GM12878 (cell line): ENCODE measurements at places on chromosomes 16 and 17. TPM values are rescaled to one million over a fixed set of nuclear protein-coding genes. Genes with fewer than 3 reads are reported as not detected.
A peak's percentile ranks its signal among the peaks of the same experiment; 100 is the strongest.

SP6 gene
- total RNA-seq, result 0.05 TPM in 1 of 2 replicates, not detected in the other

ZPBP2 gene
- 0.67 and 0.77 TPM in 2 replicates for total RNA-seq

RUSF1 gene
- total RNA-seq, result 43.6 and 46.3 TPM in 2 replicates

HS3ST6 gene
- total RNA-seq, result not detected in 2 replicates

ASIC2 gene
- not detected in 2 replicates for total RNA-seq

NEUROD2 gene
- not detected in 2 replicates for total RNA-seq

- H3K27ac ChIP-seq, result no peak overlapping the region
- H3K36me3 ChIP-seq, result peaks cover 8% of the 10 kb centered on the region; the same call in 1 of the 2 replicates
- no peak for DNase-seq
- H3K27me3 ChIP-seq, result no peaks in the 10 kb centered on the region
Observed at GRCh38 chr17:57601143-57601735, 143.9 kb downstream of the CCDC182 start.

DNA sequence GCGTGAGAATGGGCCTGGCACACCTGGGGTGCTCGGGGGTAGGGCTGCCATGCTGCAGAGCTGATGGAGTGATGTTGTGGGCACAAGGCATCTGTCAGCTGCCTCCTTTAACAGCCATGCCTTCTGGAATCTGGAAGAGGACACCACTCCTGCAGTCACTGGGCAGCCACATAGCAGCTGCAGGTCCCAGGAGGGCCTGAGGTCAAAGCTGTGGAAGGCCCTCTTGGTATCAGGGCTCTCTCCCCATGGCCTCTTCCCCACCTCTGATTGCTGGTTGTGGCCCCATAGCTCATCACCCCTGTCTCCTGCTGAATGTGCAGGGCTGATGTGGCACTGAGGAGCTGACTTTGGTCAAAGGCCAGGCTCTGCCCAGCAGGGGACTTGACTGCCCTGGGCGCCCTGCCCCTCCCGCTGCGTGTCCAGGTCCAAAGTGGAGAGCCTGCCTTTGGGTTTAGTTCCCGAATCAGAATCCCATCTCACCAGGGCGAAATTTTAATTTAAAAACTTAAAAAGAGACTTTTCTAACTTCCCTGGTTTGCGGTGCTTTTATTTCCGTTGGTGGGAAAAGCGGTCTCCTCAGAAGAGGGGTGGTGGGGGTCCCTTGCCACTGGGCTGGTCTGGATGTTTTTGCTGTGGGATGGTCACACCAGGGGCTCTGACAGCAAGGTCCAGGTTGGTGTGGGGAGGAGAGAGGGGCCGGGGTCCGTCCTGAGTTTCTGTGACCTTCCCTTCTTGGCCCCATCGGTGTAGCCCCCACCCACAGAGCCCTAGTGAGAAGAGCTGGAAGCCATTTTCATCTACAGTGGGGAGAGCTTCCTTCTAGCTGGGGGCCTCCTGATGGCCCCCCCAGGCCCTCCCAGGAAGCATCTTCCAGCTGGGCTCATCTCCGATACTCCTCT, 5.9 kb downstream of the UBALD2 start:
- peak overlapping the region; percentile 85 for H3K4me3 ChIP-seq
- DNase-seq, result no peak
- no peaks in the 10 kb centered on the region for H3K27me3 ChIP-seq
- peak overlapping the region; percentile 99 for H3K27ac ChIP-seq

- H3K4me3 ChIP-seq, result no peak overlapping the region
- no peaks in the 10 kb centered on the region for H3K36me3 ChIP-seq
- no peak for DNase-seq
- no peaks in the 10 kb centered on the region for H3K4me1 ChIP-seq
- H3K27ac ChIP-seq, result no peak overlapping the region
- peaks cover 2% of the 10 kb centered on the region for H3K27me3 ChIP-seq
Observed at GRCh38 chr17:41536741-41537613, 8.9 kb upstream of the KRT19 start.

- H3K4me1 ChIP-seq, result no peaks in the 10 kb centered on the region
- H3K27ac ChIP-seq, result no peak overlapping the region
- H3K36me3 ChIP-seq, result no peaks in the 10 kb centered on the region
- no peak for DNase-seq
Observed at GRCh38 chr16:89581861-89582563, 6.5 kb downstream of the CPNE7 start.

DNA sequence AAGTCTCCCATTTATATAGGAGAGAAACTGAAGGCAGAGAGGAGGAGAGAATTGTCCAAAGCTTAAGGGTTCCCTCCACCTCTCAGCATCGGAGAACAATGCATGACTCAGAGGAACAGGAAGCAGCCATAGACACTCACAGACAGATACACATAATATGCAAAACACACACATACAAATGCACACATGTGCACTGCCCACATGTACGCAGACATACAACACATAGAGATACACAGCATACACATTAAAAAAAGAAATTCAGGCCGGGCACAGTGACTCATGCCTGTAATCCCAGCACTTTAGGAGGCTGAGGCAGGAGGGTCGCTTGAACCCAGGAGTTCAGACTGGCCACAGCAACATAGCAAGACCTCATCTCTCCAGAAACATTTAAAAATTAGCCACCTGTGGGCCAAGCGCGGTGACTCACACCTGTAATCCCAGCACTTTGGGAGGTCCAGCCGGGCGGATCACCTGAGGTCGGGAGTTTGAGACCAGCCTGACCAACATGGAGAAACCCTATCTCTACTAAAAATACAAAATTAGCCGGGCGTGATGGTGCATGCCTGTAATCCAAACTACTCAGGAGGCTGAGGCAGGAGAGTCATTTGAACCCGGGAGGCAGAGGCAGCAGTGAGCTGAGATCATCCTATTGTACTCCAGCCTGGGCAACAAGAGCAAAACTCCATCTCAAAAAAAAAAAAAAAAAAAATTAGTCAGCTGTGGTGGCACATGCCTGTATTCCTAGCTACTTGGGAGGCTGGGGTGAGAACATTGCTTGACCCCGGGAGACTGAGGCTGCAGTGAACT, 11.3 kb downstream of the ERAL1 start:
- DNase-seq, result no peak
- H3K36me3 ChIP-seq, result no peaks in the 10 kb centered on the region

- no peak for DNase-seq
- no peak overlapping the region for H3K27ac ChIP-seq
- H3K4me1 ChIP-seq, result no peaks in the 10 kb centered on the region; the same call in 1 of the 2 replicates
- H3K4me3 ChIP-seq, result no peak overlapping the region
- no peaks in the 10 kb centered on the region for H3K27me3 ChIP-seq
- H3K36me3 ChIP-seq, result peaks cover 8% of the 10 kb centered on the region
Observed at GRCh38 chr16:67928561-67929364, 2.9 kb downstream of the CTRL start.

- no peaks in the 10 kb centered on the region for H3K36me3 ChIP-seq
- H3K27me3 ChIP-seq, result no peaks in the 10 kb centered on the region
- no peak overlapping the region for H3K4me3 ChIP-seq
- H3K4me1 ChIP-seq, result peaks cover 8% of the 10 kb centered on the region
- H3K27ac ChIP-seq, result no peak overlapping the region
- no peak for DNase-seq
Observed at GRCh38 chr17:45164734-45165269, 3.1 kb downstream of the HEXIM2 start.

- no peaks in the 10 kb centered on the region for H3K27me3 ChIP-seq
- peaks cover 4% of the 10 kb centered on the region for H3K36me3 ChIP-seq
- H3K4me1 ChIP-seq, result no peaks in the 10 kb centered on the region
Observed at GRCh38 chr16:53282975-53283946, 151.0 kb upstream of the RBL2 start.

GRCh38 chr17:49393491-49394255, 21.0 kb downstream of the PHB1 start:
- no peak for DNase-seq
- no peaks in the 10 kb centered on the region for H3K27me3 ChIP-seq
- peaks cover 26% of the 10 kb centered on the region for H3K4me1 ChIP-seq
- no peak overlapping the region for H3K27ac ChIP-seq
- H3K36me3 ChIP-seq, result no peaks in the 10 kb centered on the region

DNA sequence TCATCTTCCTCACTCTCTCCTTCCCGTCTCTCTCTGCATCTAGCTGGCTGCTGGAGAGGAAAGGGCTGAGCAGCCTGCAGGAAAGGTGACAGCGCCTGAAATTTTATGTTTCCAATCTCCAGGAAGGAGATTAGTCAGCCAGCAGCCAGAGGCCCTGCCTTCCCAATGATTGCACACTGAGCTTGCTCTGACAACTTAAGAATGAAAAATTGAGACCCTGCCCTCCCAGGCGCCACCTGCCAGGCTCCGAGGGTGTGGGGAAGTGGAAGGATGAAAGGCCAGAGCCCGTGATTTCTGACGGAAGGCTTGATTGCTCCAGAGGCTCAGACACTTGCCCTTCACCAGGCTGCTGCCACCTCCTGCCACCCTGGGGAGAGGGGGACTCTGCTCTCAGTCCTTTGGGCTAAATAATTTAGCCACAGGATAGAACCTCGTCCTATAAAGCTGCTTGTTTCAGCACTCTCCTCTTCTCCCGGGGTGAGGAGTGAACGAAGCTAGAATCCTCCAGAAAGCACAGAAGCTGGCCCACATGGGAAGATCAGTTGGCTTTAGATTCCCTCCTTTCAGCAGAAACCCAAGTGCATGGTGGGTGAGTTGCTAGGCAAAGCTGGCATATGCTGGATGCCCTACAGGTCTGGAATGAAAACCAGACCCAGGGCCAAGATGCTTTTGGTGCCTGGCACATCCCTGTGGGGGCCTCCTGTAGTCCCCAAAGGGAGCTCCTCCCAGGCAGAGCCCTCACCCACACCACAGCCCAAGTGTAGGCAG, 33.5 kb downstream of the GRIN2C start:
- DNase-seq, result no peak
- no peaks in the 10 kb centered on the region for H3K4me1 ChIP-seq
- no peak overlapping the region for H3K27ac ChIP-seq
- H3K36me3 ChIP-seq, result peaks cover 1% of the 10 kb centered on the region; the same call in 1 of the 2 replicates
- no peaks in the 10 kb centered on the region for H3K27me3 ChIP-seq
- H3K4me3 ChIP-seq, result no peak overlapping the region

DNA sequence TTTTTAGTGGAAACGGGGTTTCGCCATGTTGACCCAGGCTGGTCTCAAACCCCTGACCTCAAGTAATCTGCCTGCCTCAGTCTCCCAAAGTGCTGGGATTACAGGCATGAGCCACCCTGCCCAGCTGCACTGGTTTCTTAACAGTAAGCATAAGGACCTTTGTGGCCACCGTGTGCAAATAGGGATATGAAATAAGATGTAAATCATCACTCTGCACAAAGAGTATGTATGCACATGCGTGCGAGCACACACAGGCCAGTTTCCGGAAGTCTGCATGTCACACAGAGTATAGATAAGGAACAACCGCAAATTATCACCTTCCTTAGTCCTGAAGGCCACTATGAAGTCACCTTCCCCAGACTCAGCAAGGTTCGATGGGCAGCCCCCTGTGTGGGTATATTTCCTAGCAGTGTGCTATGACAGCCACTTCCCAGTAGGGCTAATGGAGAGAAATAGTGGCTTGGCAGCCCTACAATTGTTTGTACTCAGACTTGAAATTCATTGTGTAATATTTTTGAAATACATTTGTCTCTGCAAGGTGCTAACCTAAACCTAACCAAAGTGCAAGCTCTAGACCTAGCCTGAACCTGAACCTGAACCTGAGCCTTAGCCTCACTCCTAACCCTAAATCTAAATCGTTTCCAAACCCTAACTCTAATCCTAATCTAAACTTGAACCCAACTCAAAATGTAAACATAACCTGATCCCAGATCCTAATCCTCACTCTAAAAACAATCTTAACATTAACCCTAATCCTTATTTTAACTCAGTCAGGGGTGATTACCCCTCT, 48.4 kb upstream of the SKAP1 start:
- H3K27me3 ChIP-seq, result no peaks in the 10 kb centered on the region
- H3K36me3 ChIP-seq, result no peaks in the 10 kb centered on the region
- H3K4me3 ChIP-seq, result no peak overlapping the region
- peaks cover 20% of the 10 kb centered on the region for H3K4me1 ChIP-seq
- H3K27ac ChIP-seq, result peak overlapping the region; percentile 51

GRCh38 chr17:27878776-27879562, 14.2 kb downstream of the LYRM9 start:
- no peaks in the 10 kb centered on the region for H3K4me1 ChIP-seq
- H3K36me3 ChIP-seq, result no peaks in the 10 kb centered on the region
- no peak for DNase-seq
- H3K27me3 ChIP-seq, result no peaks in the 10 kb centered on the region
- no peak overlapping the region for H3K27ac ChIP-seq
- H3K4me3 ChIP-seq, result no peak overlapping the region

DNA sequence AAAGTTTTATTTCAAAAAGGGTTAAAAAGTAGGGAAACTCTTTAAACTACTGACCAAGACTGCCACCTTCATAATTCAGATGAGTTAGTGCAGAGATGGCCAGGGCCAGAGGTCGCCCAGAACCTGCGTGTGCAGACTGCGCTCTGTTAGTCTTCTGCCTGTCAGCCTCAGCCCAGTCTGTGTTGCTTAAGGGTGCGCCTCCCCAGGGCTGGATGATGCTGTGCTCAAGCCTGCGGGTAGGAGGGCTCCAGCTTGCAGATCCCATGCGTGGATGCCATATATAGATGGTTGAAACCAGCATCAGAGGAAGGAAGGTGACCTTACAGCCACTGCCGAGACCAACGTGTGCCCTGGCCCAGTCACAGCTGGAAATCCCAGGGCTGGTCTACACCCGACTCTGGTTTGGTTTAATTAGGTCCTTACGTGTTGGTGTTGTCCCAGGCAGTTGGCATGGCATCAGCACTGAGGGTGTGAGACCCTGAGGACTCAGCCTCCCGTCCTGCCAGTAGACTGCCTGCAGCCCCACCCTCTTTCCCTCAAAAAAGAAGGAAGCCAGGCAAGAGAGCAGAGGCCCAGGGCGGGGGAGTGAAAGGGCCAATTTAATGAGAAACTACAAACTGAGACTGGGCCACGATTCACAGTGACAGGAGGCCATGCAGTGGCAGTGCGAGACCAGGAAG, 27.7 kb downstream of the CDIP1 start:
- peaks cover 25% of the 10 kb centered on the region for H3K4me1 ChIP-seq
- DNase-seq, result no peak
- H3K4me3 ChIP-seq, result no peak overlapping the region
- no peak overlapping the region for H3K27ac ChIP-seq
- H3K36me3 ChIP-seq, result peaks cover 53% of the 10 kb centered on the region

DNA sequence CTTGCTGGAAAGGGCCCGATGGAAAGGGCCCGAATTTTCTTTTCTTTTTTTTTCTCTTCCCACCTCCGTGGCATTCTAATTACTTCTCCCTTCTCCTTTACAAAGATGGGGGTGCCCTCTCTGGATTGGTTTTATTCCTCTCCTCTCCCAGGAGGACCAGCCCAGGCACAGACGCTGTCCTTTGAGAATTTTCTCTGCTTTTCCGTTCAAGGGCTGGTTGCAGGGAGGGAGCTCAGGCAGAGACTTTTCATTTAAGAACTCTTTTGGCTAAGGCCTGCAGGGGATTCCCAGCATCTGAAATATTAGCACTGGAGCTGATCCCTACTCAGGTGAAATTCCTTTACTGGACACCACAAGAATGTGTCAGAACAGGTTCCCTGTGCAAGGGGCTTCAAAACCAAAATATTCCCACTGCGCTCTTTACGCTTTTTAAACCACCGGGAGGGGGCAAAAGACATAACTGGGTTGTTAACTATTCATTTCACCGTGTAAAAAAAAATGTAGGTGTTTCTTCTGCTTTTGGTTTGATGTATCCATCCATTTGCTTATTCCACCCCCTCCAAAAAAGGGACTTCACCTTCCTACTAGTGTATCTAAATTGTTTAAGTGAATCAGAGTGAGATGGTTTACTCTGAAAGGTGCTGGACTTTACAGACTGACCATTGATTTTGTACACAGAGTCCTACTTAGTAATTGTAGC, 1.4 kb downstream of the NFAT5 start:
- DNase-seq, result no peak
- H3K27me3 ChIP-seq, result no peaks in the 10 kb centered on the region
- H3K4me1 ChIP-seq, result no peaks in the 10 kb centered on the region; the same call in 1 of the 2 replicates
- H3K36me3 ChIP-seq, result 0 out of 2 replicates have a peak, but pooled peaks cover 3% of the 10 kb centered on the region
